ENCODE measurements at places on chromosomes 11 and 22. TPM values are rescaled to one million over a fixed set of nuclear protein-coding genes. Genes with fewer than 3 reads are reported as not detected.

The PTGDR2 gene
- 0.70 TPM for total RNA-seq

The OR6A2 gene
- not detected for total RNA-seq

The TRIM48 gene
- total RNA-seq, result not detected

The SLC35E4 gene
- total RNA-seq, result 2.0 TPM

The CASP1 gene
- total RNA-seq, result 104 TPM
